CD4-positive, alpha-beta T cell treated with Interleukin-10 for 1 hour (primary cell): ENCODE measurements at places on chromosomes 6 and 20.
A peak's percentile ranks its signal among the peaks of the same experiment; 100 is the strongest.

DNA sequence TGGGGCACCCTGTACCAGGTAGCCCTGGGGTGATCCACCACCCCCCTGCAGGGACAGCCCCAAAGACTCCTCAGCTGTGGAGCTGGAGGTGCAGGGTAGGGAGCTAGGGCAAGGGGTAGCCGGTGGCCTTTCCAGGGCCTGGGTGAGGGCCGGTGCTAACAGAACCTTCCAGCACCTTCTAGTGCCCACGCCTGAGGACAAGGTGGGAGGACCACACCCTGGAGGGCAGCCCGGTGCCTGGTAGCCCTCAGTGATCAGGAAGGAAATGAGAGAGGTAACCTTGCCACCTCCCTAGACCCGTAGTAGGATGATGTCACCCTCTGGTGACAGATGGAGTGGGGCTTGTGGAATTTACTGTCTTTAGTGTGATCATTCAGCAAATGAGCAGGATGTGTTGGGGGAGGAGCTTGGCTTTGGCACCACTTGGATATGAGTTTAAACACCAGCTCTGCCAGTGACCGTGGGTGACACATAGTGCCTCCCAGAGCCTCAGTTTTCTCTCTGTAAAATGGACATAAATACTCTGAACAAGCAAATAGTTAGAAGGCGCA, 187.7 kb downstream of the NFATC2 start:
- no peak for DNase-seq

- DNase-seq: no peak
Observed at GRCh38 chr6:106637051-106637716, 7.8 kb downstream of the QRSL1 start.

DNA sequence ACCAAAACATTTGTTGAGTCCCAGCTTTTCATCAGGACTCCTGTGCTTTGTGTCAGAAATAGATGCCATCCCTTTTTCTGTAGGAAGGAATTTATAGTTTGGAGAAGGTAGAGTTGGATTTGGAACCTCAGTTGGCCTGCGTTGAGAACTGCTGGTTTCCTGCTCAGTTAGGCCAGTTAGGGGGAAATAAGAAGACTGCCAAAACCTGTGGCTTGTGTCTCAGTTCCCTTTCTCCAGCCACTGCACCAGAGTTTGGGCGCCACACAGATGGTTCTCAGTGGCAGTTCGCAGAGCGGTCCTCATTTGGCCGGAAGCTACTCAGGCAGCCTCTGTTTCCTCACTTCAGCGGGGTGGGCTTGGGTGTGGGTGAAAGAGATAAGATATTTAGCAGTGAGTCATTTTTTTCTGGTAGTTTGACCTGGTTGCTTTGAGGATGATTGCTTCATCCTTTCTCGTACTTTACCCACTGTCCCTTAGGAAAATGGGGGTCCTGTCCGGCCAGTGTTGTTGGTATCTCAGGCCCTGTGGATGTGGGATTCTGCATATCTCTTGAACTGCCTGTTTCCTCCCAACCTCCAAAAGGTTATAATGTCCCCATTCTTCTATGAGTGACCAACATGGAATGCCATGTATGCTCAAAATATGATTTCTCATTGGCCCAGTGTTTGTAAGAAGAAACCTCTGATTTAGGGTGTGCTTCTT, 53.7 kb downstream of the JARID2 start:
- peak; percentile 52 for DNase-seq

GRCh38 chr6:44224965-44225305, 1.5 kb downstream of the SLC29A1 start:
- DNase-seq: no peak

- no peak for DNase-seq
Observed at GRCh38 chr20:32366380-32366779, 8.2 kb downstream of the ASXL1 start.

GRCh38 chr6:3282476-3283236, 23.9 kb downstream of the PSMG4 start:
- DNase-seq: no peak

DNA sequence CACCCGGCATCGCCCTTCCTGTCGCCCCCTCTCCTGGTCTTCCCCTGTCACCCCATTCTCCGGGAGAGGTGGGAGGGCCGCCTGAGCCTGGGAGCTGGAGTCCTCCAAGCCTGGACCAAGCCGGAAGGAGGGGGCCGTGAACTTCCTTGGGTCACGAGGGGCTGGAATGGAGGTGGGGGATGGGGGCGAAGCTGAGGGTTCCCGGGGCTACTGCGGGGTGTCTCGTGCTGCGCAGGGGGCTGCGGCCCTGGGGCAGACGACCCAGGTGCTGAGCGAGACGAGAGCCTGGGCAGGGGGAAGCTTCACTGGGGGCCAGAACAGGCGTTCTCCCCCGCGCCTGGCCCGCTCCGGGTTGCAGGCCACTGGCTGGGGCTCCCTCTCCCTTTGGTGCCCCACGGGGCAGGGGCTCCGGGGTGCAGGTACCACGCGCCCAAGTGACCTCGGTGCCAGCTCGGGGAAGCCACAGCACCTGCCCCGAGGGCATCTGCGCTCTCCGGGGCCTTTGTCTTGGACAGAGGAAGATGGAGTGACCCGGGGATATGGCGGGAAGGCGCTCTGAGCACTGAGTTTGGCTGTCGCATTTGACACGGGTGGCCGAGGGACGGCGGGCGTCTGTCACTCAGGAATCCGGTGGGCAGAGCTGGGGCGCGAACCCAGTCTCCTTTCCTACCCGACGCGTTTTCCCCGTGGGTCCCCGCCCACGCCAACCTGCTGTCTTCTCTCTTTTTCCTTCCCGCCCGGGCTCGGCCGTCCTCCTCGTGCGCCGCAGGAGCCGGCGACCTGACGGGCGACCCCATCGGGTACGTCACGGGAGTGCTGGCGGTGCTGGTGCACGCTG, 1.2 kb downstream of the SLC35D3 start:
- DNase-seq: no peak

DNA sequence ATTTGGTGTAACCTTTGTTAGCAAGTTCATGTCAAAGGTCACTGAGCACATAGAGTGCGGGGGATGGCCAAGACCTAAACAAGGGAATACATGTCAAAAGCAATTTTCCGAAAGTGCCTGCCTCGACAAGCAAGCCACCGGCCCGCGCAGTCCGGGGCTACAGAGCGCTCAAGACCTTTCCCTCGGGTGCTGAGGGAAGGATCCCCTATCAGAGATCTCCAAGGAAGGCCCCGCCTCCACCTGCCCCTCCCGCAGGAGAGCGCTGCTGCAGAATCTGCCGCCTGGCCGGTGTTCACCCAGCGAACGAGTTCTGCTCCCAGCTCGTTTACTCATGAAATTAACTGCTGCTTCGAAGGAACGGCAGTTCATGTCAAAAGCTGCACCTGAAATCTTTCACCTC, 252.7 kb downstream of the BMP7 start:
- no peak for DNase-seq

- peak; percentile 23 for DNase-seq
Observed at GRCh38 chr6:80133020-80133419, 26.5 kb downstream of the BCKDHB start.

DNA sequence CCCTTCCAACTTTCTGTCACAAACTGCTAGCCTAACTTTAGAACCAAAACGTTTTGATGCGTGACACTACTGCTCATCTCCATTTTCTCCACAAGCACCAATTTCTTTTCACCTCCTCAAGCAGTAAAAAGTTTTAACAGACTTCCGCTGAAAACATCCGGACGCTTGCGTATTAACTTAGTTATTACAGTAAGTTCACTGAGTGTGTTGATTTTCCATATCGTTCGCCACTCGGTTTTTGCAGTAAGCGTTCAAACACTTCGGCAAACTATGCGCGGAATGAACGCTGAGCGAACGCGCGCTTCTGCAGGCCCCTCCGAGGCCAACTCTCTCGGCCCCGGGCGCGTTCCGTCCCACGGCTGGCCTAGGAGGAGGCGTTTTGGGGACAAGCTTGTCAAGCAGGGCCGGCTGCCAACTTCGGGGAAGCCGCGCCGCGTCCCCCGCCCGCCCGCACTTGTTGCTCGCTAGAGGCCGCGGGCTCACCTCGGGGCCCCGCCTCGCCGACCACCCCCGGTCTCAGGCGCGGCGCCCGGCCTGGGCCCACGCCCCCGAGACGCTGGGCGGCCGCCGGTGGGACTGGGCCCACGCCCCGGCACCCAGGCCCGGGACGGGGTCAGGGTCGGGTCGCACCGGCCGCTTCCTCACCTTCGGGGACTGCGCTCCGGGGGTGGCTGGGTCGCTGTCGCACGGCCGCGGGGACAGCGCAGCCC, 945 bp downstream of the PHF10 start:
- peak; percentile 68 for DNase-seq

DNA sequence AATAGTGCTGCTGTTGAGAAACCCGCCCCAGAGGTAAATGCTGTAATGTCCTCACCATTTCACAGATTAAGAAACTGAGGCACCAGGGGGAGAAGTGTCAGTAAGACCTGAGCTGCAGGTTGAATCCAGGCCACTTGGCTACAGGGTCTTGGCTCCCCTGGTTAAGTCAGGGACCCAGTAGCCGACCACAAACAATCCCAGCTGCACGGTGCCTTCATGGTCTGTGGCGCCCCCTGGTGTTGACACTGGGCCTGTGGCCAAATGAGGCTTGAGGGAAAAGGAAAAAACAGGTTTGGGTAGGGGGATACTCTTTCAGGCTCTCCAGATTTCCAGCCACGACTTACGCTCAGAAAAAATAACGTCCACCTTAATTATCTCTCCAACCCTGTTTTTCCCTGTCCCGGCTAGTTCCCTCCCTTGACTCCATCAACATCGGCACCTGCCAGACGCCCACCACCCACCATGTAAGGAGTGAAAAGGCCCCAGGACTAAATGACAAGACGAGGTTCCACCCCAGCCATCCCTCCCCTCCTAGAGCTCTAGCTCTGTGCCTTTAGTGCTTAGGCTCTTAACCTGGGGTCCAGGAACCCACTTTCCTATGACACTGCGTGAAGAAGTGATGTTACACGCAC, 47.7 kb upstream of the POLR1H start:
- DNase-seq: peak; percentile 35
